Ascending aorta (tissue), 2 donors: ENCODE measurements at places on chromosomes 12 and 14.

DNA sequence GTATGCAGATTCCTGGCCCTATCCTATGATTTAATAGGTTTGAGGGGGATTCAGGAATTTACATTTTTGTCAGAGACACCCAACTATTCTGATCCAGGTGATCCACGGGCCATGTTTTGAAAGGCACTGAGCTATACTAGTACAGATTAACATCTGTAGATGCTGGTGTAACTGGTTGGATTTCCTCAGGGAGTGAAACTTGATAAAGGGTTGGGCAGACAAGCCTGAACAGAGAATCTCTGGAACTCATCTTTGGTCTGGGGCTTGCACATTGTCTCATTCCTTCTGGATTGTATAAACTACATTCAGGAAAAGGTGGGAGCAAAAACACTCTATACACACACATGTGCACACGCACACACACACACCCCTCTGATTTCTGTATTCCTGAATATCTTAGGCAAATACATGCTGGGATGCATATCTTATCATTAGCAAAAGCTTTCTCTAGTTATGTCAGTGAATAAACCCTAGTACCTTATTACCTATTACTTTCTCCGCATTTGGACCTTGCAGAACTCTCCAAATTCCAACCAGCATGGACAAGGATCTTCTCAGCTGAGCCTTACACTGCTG, 104.6 kb downstream of the SLC38A1 start:
- DNase-seq = no peak

DNA sequence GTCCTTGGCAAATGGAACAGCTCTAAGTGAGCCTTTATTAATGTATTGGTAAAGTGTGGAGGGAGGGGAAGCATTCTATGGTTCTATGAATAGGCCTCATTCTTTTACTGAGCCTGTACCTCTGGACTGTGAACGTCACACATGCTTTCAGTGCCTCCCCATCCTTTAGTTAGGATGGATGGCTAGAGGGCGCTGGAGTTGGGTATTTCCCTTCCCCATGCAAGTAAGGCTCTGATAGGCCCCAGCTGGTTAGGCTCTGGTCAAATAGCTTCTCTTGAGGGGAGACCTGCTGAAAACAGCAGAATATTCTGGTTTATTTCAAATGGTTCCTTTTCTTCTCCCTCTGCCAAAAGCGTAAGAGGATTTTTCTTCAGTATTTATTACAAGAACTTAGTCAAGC, 860.9 kb upstream of the MDGA2 start:
- no peak for DNase-seq

DNA sequence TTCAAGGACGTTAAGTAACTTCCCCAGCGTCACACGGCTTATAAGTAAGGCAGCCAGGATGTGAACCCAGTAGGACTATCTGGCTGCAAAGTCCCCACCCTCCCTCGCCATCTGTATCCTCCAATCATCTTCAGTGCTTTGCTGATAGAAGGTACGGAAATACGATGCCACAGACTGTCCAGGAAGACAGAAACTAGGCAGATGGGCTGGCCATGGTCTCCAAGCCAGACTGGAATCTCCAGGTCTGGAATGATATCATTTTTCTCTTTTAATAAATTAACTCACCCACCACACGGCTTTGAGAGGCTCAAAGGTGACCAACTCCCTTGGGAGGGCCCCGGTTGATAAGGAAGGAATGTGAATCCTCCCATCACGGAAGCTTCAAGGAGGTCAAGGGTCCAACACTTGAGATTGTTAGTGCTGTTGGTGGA, 16.3 kb upstream of the BDKRB1 start:
- no peak for DNase-seq

GRCh38 chr12:33825986-33826602, 196.2 kb upstream of the ALG10 start:
- no peak for DNase-seq

DNA sequence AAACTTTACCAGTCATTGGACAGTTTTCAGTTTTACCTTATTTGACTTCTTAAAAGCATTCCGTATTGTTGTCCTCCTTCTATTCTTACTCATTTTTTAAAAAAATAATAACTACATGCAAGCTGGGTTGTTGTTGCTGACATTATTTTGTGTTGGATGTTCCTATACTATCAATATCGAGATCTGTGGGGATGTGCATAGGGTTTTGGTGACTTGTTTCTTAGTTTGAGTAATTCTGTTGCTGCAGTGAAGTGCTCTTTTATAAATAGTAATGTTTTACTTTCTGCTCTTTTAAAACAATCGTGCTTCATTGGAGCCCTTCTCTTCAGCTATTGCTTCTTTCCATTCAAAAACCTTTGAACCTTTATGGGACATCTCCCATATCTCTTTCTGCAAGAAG, 79.4 kb downstream of the METTL25 start:
- no peak for DNase-seq

- DNase-seq = no peak
These were observed 28.4 kb downstream of the SLC6A12 start for GRCh38 chr12:185576-185955.

- DNase-seq = no peak
These were observed 3.5 kb downstream of the TAC3 start for GRCh38 chr12:57012600-57013465.

DNA sequence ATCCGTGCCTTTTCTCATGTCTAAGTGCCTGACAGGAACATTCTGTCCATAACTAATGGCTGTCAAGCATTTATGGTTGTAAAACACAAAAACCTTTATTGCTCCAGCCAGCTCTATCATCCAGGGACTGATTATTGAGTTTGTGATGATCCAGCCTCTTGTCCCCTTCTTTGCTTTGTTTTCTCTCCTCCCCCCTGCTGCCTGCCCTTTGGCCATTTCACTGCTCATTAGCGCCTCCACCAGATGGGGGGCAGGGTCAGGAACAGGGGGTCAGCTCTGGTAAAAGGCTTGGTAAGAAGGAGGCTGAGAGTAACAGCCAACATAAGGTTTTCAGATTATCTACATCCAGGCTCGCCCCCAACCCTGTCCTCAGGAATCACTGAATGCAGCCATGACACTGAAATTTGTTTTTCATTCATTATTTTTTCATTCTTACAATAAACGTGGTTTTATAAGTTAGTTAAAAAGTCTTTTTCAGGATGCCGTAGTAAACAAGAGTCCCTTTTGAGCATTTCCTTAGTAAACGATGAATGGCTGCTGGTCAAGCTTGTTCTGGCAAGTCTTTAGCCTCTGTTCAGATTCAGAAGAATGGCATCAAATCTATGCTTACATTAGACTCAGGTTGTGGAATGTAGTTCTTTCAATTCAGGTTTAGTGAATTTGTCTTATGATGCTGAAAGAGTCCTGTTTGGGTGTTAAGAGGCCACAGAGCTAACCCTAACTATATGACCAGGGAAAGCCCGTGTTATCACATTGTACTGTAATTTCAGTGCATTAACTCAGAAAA, 21.7 kb downstream of the HMGA2 start:
- DNase-seq = no peak

DNA sequence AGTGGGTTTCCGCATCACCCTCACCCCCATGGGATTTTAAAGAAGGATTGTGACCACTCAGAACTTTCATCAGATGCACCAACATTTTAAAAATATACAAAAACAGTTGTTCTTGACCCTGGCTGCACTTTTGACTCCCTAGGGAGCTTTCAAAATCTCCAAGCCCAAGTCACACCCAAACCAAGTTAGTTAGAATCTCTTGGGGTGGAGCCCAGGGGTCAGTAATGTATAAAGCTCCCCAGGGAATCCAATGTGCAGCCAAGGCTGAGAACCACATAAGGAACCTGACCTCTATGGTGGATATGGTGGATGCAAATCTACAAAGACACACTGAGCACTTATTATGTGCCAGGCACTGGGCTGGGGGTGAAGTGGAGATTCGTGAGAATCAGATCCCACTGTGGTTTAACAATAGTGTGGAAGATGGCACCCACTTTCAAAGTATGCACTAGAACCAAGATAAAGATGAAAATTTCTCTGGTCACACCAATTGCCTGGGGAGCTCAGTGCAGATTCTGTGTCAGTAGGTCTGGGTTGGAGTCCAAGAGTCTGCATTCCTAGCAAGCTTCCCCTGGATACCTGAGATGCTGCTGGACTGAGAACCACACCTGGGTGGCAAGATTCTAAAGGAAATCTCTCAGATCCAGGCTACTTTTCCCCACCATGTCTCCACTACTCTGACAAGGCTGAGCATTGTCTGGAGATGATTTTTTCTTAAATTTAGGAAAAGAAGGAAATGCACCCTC, 18.9 kb upstream of the CMKLR1 start:
- DNase-seq = no peak

DNA sequence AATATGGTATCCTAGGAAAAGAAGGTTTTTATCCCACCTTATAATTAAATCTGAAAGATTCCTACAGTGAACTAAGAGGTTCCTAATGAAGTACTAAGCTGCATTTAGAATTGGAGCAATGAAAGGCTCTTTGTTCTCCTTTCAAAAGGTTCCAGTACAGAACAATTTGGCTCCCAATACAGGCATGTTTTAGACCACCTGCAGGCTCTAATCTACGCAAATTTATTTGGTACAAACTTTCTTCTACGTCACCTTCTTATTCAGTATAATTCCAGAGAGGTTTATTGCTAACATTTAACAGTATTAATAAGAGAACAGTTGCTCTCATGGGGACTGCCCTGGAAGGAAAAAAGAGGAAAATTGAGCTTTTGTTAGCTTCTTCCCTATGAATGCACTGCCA, 37.6 kb upstream of the SLCO1C1 start:
- no peak for DNase-seq

- no peak for DNase-seq
These were observed 64.2 kb downstream of the LLPH start for GRCh38 chr12:66066137-66066928.

- DNase-seq = no peak
These were observed 265.8 kb upstream of the FLRT2 start for GRCh38 chr14:85263916-85264675.
